AG04449 (cell line): ENCODE measurements at places on chromosomes 1 and 21.

- no peak for DNase-seq
Measured at GRCh38 chr1:188660572-188660971, 1817.1 kb downstream of the BRINP3 start.

GRCh38 chr1:10161541-10162290 lies 48.7 kb upstream of the KIF1B start:
- DNase-seq: no peak

- peak; percentile 52 for DNase-seq
Measured at GRCh38 chr1:183604038-183604808, 14.0 kb upstream of the NCF2 start.

- DNase-seq: peak; percentile 54
Measured at GRCh38 chr1:10210841-10211804, 753 bp downstream of the KIF1B start.

DNA sequence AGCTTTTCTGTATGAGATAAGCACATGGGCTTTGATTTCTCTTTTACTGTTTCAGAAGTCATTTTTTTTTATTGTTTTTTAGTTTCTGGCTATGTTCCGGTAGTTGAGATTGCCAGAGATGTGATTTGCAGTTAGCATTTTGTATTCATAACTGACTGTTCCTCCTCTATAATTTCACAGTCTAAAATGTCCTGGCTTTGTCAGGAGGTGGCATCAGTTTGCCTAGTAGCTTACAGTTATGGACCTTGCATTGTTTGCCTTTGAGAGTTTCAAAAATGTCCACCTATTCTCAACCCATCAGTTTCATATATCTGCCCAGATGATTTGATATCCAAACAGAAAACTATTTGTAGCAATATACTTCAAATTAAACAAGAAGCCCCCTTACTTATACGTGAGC lies 39.5 kb upstream of the ST6GALNAC3 start:
- no peak for DNase-seq

GRCh38 chr1:228837817-228838716 lies 102.8 kb downstream of the RHOU start:
- DNase-seq: no peak
